ENCODE measurements at places on chromosomes 3 and 15.

GRCh38 chr15:69025320-69025719 is 10.8 kb downstream of the NOX5 start:
- no peak for DNase-seq

DNA sequence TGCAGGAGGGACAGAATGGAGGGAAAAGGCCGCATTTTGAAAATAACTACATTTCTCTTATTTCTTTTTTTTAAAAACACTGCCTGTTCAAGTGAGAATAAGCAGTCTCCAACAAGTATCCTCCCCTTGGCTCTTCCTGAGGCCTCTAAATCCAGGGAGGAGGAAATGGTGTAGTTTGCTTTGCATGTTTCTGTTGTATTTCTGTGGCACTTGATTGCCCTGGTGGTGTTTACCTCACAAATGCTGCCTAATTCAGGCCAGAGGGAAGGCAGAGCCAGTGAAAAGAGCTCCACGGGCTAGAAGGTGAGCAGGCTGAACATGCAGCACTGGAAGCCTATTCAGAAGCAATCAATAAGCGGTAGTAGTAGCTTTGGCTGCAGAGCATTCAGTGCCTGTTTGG is 149.3 kb upstream of the ATP11B start:
- no peak for DNase-seq

DNA sequence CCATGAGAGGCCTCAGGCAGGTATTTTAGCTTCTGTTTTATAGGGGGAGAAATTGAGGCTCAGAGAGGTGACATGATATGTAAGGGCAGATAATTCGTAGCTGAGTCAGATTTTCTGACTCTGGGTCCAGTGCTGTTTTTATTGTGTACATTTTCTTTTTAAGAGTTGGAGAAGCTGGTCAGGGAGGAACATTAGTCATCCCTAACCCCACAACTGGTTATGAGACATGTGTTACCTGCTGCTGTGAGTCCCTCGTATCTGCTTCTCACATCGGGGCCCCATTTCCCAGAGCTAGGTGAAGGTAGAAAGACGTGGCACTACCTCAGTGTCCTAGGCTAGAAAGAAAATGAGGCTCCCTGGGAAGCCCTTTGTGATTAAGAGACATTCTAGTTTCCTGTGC is 28.6 kb downstream of the GALNT15 start:
- DNase-seq = no peak

DNA sequence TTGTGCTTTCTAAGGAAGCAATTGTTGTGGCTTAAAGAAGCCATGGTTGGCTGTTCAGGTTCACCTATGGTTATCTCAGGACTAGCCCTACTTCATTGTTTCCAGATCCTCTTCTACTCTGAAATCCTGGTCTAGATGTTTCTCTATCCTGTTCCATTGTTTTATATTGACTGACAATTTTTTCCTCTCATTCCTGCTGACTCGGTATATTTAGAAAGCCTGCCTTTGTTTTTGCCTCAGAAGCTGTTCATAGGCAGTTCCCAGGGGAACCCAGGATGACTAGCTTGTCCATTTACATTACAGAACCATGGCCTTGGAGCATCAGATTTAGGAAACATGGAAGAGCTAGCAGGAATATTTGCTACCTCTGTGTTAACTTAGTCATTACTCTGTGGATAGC is 64.0 kb downstream of the SLC9C1 start:
- no peak for DNase-seq

DNA sequence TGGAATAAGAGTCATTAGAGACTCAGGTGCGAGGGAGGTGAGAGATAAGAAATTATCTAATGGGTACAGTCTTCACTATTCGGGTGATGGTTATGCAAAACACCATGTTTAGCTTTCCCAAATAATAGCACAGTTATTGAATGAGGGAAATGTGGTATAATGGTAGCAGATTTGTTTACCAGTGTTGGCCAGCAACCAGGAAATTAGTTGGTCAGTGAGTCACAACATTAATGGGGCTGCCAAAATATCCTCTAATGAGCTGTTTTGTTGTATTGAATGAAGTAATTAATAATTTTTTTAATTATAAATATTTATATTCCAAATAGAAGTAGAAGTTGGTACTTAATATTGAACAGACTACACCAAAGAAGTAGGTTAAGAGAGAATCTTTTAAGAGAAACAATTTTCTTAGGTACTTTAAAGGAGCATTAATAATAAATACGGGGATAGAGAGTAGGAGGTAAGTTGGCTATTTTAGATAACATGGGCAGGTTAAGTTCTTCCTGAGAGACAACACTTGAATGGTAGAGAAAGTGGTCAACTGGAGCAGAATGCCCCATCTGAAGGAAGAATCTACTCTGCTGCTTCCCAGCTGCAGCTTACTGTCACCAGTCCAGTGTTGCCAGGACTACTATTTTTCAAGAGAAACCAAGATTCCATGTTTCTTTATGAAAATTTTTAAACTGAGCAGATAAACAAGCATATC is 218.8 kb downstream of the UBE2E2 start:
- no peak for DNase-seq

GRCh38 chr15:58517682-58518525 is 86.1 kb downstream of the LIPC start:
- no peak for DNase-seq

- peak; percentile 76 for DNase-seq
These were observed at the start of gene IQSEC1 for GRCh38 chr3:13073326-13074005. TSS of gene IQSEC1 (minus strand) at chr3:13073429. CDS start at chr3:13073014, 415 bp downstream.

GRCh38 chr15:99956820-99957641 is 223.8 kb upstream of the LYSMD4 start:
- no peak for DNase-seq

DNA sequence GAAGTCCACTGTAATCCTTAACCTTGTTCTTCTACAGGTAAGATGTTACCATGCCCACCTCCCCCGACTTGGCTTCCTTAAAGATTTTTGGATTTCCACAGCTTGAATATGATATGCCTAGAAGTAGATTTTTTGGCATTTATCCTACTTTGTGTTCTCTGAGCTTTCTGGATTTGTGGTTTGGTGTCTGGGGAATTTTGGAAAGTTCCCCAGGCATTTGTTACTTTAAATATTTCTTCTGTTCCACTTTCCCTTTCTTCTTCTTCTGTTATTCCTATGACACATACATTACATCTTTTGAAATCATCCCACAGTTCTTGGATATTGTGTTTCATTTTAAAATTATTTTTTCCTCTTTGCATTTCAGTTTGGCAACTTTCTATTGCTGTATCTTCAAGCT is 122.1 kb upstream of the TMEM108 start:
- DNase-seq = no peak

- DNase-seq = no peak
These were observed 75.8 kb downstream of the STXBP5L start for GRCh38 chr3:120983841-120984240.

- DNase-seq = no peak
These were observed 79.6 kb downstream of the MLH1 start for GRCh38 chr3:37072892-37073291.

- no peak for DNase-seq
These were observed 46.9 kb upstream of the DIPK2A start for GRCh38 chr3:143924522-143925285.

DNA sequence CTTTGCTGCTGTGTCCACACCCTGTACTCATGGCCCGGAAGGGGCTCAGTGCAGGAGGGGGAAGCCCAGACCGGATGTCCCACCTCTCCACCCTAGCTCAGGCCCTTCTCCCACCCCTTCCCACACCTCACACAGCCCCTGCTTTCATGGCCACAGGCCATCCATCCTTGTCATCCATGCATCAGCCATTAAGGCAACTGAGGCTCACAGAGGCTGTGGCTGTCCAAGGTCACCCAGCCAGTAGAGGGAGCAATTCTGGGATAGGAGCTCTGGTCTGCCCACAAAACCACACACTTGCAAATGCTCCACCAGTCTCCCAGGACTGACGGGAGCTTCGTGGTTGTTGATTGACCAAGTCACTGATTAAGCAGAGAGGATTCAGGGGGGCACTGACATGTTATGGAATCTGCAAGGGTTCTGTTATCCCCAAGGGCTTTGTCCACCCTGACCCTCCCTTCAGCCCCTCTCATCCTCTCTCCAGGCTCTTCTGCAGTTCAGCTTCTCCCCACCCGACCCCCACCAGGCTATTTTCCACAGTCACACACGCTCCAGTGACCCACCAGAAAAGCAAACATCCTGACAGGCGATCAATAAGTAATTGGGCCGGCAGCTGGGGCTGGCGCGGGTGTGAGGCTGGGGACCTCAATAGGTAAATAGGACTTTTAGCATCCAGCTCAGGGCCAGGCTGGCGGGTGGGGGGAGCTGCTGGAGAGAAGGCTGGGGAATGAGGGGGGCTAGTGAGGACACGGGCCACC is 15.1 kb downstream of the LINGO1 start:
- no peak for DNase-seq

DNA sequence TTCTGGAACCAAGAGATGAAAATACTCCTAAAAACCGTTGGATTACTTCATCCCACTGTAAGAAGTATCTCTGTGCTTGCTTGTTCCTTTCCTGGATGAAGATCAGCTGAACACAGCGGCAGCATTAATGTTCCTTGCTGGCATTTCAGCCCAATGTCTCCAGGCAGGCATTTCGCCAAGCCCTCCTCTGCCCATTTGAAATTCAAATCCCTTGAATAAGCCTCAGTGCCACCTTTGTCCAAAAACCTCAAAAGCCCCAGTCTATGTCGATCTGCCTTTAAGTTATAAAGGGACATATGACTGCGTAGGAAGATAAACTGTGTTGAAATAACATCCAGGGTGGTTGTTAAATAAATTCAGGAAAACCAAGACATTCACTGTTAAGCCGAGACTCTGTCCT is 156.8 kb upstream of the PDZRN3 start:
- peak; percentile 59 for DNase-seq

DNA sequence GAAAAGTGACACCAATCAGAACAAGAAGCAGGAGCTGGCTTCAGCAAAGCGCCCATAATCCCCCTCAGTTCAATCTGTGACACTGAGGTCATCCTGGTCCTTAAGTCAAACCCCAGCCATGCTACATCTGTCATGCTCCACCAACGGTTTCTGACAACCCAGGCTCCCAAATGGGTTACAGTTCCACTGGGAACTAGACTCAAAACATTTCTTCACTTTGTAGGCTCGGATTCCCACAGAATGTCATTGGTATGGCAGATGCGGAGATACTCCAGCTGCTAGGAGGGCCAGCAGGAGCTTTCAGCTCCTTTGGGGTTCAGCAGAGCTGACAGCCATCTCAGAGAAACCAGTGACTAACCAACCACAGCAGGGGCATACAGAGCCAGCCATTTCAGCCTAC is 48.9 kb downstream of the SUMF1 start:
- DNase-seq = no peak

DNA sequence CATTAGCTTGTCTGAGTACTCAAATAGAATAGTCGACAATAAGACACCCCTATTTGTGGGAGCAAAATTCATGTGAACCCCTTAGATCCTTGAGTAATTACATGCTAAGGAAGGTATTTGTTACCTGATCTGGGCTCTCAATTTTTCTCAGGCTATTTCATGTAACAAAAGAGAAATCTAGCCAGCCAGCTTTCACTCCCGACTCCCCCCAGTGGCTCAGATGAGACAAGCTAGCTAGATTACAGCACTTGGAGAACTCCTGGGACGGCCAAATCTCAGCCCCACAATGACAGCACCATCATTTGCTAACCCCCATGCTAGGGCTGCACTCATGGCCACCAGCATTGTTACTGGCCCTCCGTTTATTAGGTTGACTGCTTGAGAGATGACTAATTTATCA is 41.3 kb downstream of the GLDN start:
- DNase-seq = no peak
